Regular cardiac myocyte (primary cell): ENCODE measurements at places on chromosomes 1 and 21. TPM values are rescaled to one million over a fixed set of nuclear protein-coding genes. Genes with fewer than 3 reads are reported as not detected.

The GBP2 gene
- total RNA-seq, result 10.9 and 52.1 TPM in 2 replicates

The PCP4L1 gene
- under 0.01 TPM in 1 of 2 replicates, not detected in the other for total RNA-seq

The PSMA5 gene
- total RNA-seq, result 35.8 and 62.7 TPM in 2 replicates

The ATP13A2 gene
- 16.9 and 52.5 TPM in 2 replicates for total RNA-seq

The F11R gene
- 24.7 and 44.3 TPM in 2 replicates for total RNA-seq

The ZNF695 gene
- 0.56 and 3.3 TPM in 2 replicates for total RNA-seq

The RIMS3 gene
- total RNA-seq, result 0.38 and 0.85 TPM in 2 replicates

The FCRL1 gene
- total RNA-seq, result not detected in 2 replicates

The SPRR3 gene
- total RNA-seq, result not detected in 2 replicates

The CFHR1 gene
- 0.19 and 0.56 TPM in 2 replicates for total RNA-seq

The DNAH14 gene
- 8.5 and 10.2 TPM in 2 replicates for total RNA-seq

The SLC2A5 gene
- total RNA-seq, result 1.7 and 5.6 TPM in 2 replicates

The DDX59 gene
- 15.8 and 16.5 TPM in 2 replicates for total RNA-seq
